ENCODE measurements at places on chromosomes 16 and 17.

- peak; percentile 91 for DNase-seq
Measured at GRCh38 chr16:57265850-57266530, 18.5 kb downstream of the PLLP start.

DNA sequence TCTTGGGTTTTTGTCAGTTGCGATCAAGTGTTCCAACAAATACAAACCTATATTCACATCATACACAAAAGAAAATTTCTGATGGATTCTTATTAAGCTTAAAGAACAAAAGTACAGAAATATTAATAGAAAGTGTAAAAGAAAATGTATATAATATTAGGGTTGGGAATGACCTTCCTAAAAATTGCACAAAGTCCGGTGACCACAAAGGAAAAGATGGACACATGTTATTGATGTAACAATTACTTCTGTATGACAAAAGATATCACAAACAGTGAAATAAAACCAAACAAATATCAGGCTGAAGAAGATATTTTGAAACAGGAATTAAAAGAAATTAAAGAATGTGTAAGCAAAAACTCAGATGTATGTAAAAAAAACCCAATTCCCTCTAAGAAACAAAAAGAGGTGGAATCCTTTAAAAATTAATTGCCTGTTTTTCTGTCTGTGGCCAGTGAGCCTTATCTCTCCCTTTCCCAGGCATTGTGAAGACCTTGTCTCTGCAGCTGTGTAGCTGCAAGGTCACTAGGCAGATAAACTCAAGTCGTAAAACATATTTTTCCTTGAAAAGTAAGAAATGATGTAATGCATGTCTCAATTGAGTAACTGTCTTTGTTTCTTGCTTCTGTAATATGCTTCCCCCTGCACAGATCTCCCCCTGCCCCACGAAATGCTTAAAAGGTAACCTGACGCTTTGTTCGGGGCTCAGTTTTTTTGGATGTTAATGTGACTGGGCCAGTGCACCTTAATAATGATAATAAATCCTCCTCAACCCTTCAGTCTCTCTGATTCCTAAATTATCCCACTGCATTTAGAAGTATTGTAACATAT, 2.8 kb downstream of the ST6GALNAC1 start:
- DNase-seq, result no peak

DNA sequence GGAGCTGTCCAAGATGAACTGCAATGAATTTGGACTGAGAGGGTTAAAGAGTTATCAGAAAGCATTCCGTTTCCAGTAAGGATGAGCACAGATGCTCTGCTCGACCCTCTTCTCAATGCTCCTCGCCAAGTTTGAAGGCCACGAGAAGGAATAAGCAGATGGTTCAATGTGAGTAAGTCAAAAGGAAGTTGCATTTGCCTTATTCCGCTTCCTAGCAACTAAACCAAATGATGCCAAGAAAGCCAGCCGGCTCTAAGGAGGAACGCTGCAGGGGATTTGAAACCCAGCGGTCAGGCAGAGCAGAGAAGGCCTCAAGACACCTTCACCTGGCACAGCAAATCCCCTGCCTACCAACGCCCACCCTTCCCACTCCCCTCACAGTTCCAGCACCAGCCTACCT, 52.1 kb upstream of the CNEP1R1 start:
- no peak for DNase-seq

DNA sequence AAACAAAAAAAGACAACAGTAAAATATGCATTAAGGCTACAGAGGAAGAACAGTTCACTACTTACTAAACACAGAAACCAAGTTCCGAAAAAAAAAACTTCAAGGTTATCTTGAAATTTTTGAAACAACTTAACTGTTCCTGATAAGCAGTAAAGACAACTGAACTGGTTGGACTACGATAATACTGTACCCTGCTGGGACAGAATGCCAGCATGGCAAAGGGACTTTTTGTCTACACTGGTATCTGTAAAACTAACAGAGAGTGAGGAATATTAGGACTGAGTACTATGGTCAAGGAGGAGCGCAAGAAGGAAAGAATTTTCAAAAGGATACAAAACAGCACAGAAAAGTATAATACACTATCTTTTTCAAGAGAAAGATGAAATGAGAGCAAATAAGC, 19.8 kb downstream of the SETD6 start:
- DNase-seq, result no peak

GRCh38 chr17:34006126-34006525, 249.0 kb upstream of the CCL2 start:
- DNase-seq, result no peak

DNA sequence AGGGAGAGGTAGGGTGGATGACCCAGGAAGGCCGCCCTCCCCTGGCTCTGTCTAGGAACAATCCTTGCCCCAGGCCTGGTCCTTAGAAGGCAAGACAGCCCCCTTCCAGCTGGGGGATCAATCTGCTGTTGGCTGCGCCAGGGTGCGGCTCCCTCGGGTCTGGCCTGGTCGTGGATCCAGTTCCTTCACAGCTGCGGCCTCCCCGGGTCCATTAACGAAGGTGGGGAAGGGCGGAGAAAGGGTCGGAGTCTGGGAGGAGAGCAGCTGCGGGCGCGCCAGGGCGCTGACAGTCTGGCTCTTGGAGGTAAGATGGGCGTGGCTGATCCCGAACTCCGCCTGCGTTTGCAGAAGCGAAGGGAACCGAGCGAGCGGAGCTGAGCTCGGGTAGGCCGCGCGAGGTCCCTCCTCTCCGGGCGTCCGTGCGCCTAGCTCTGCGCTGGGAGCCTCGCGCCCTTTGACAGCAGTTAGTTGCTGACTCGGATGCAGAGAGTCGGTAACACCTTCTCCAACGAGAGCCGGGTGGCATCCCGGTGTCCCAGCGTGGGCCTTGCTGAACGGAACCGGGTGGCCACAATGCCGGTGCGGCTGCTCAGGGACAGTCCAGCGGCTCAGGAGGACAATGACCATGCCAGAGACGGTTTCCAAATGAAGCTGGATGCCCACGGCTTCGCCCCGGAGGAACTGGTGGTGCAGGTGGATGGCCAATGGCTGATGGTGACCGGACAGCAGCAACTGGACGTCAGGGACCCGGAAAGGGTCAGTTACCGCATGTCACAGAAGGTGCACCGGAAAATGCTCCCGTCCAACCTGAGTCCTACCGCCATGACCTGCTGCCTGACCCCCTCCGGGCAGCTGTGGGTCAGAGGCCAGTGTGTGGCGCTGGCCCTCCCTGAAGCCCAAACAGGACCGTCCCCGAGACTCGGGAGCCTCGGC, at the start of gene HSPB9:
TSS of gene HSPB9 (plus strand) at position 434 of the 933 bp plus-strand sequence. CDS start at position 481, 47 bp downstream.
- no peak for DNase-seq

GRCh38 chr17:7589204-7589868, 558 bp downstream of the SOX15 start:
- DNase-seq, result peak; percentile 91

DNA sequence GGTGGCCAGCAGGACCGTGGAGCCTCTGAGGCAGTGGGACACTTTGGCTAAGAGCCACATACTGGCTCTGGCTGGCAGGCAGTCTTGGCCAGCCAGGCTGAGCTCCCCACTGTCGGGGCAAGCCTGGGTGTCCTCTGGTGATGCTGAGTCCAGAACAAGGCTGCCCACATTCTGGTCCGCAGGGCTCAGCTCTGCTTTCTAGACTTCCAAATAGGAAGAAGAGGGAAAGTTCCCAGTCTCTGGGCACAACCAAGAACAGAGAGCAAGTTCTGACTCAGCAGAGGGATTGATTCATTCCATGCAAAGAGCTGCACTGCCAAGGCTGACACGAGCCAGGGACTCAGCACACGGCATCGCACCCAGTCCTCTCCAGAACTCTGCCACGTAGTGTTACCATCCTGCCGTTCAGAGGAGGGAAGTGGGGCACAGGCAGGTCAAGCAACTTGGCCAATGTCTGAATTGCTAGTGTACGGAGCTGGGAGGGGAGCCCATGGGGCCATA, 58.9 kb downstream of the NOS2 start:
- no peak for DNase-seq

- no peak for DNase-seq
Measured at GRCh38 chr16:89764711-89765201, 43.4 kb downstream of the ZNF276 start.

DNA sequence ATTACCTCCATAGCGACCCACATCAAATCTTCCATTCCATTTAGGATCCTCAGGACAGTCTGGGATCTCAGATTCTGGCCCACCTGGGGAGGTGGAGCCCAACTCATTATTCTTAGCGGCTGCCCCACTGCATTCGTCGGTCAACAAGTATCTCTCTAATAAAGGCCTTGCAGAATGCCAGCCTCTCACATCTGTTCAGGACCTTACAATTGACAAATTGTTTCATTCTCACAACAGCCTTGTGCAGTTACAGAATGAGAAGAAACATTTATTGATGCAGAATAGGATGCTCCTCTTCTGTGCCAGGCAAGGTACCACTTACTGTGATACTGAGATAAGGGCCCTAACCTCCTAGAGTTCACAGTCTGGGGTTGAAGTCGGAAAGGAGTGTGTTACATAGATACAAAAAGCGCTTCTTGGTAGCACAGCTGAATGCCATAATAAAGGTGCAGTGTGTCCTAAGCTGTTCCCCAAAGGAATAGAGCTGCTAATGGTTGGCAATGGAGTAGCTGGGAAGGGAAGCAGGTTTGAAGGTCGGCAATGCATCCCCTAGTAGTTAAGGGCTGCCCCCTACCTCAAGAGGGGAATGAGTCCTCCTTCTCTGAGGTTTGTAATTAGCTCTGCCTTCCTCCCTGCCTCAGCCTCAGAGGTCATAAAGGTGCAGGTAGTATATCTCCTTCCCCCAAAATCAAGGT, 2.3 kb upstream of the MPP2 start:
- DNase-seq, result no peak

- DNase-seq, result no peak
Measured at GRCh38 chr16:1460602-1461138, 14.2 kb downstream of the CLCN7 start.

GRCh38 chr17:6160911-6161855, 91.0 kb downstream of the WSCD1 start:
- no peak for DNase-seq

GRCh38 chr17:76631821-76632565, 11.6 kb downstream of the ST6GALNAC1 start:
- no peak for DNase-seq

GRCh38 chr17:17959520-17960361, 12.5 kb downstream of the TOM1L2 start:
- DNase-seq, result no peak

DNA sequence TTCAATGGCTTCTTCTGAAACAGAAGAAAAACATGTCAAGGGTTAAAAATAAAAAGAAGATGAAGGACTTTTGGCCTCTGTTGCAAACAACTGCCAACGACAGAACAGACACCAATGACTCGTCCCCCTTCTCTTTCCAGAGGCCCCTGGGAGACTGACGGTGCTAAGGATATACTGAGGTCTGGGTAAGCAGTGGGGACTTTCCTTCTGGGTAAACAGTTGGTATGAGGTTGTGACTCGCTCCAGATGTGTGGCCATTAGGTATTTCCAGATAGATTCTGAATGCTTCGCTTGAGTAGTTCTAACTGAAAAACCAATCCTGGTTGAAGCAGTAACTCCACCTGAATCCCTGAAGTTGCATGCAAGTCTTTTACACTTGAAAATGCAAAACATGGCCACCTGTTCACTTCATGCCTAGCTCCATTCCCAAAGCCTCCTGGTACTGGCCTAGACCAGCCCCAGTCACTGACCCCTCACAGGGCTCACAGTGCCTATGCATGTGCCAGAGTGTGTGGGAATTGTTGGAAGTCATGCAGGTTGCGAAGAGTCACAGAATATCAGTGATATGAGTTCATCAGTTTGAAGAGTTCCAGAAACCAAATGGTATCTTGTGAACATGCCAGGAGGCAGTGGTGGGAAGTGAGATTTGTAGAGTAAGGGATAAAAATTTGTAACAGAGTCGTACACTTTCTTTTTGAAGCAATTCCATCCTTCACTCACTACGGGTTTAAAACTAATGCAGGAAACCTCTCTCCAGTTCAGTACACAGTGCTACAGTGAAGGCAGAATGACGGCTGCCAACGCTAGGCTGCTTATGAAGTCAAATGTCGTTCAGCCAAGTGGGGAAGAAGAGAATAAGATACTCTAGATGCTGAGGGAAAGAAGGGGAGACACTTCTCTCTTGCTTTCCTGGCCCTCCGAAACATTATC, 217.8 kb downstream of the ZFHX3 start:
- no peak for DNase-seq

GRCh38 chr17:76643553-76644148, at the start of gene ST6GALNAC1:
Gene ST6GALNAC1, minus strand, starts transcription at chr17:76643757. Its CDS starts 119 bp downstream, at chr17:76643638.
- no peak for DNase-seq
